NB4 (cell line): ENCODE measurements at places on chromosomes 11 and 22.
A peak's percentile ranks its signal among the peaks of the same experiment; 100 is the strongest.

DNA sequence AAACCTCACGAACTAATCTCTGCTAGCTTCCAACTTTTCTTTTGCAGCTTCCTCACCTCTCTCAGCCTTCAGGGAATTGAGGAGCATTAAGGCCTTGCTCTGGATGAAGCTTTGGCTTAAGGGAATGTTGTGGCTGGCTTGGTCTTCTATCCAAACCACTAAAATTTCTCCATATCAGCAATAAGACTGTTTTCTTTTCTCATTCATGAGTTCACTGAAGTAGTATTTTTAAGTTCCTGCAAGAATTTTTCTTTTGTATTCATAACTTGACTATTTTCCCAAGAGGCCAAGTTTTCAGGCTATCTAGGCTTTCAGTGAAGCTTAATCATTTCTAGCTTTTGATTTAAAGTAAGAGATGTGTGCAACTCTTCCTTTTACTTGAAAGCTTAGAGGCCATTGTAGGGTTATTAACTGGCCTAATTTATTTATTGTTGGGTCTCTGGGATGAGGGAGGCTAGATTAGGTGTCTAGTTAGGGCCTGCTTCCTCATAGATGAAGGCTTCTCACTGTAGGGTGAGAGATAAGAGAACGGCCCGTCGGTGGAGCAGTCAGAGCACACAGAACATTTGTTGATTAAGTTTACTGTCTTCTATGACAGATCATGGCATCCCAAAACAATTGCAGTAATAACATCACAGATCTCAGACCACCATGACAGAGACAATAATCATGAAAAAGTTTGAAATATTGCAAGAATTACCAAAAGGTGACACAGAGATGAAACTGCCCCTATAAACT, 33.2 kb downstream of the CSF2RB start:
- no peak for DNase-seq

DNA sequence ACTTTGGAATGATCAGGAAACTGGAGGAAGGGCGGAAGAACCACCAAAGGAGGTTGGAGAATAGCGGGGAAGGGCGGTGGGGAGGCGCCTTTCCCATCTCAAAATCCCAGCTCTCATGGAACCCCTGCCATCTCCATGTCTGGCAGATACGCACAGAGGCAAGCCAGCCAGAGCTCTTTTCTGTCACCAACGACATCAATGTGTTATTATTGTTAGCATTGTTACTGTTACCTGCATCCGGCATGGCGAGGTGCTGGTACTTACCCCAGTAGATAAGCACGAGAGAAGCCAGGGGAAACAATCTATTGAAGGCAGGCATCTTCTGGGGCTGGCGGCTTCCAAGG, 969 bp downstream of the SCN3B start:
- DNase-seq = no peak

DNA sequence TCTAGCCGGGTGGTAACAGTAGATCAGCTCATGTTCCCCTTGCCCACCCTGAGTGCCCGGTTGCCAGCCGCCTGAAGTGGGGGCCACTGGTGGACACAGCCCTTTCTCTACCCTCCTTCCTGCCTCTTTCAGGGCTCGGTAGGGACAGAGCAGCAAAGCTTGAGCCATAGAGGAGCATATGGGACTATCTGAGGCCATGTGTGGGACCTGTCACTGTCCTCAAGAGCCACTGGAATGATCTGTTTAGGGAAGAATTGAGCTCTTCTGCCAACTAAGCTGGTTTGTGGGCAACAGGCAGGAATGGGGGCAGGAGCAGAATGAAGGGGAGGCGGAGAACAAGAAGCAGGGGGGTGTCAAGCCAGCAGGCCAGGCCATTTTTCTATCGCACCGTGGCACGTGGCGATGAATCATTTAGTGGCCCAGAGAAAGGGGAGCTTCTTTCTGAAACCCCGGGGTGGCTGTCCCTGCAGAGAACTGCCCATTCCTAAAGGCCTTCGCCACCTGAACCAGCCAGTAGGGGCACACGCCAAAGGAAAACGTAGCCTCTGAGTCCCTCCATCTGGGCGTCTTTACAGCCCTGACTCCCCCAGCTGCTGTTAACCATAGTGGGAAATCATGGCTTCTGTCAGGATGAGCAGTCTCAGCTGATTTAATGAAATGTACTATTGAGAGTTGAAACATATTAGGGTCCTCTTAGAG, 8.8 kb downstream of the ASPHD2 start:
- DNase-seq = no peak

GRCh38 chr11:58061813-58062212, 31.1 kb downstream of the OR6Q1 start:
- DNase-seq = peak; percentile 14

DNA sequence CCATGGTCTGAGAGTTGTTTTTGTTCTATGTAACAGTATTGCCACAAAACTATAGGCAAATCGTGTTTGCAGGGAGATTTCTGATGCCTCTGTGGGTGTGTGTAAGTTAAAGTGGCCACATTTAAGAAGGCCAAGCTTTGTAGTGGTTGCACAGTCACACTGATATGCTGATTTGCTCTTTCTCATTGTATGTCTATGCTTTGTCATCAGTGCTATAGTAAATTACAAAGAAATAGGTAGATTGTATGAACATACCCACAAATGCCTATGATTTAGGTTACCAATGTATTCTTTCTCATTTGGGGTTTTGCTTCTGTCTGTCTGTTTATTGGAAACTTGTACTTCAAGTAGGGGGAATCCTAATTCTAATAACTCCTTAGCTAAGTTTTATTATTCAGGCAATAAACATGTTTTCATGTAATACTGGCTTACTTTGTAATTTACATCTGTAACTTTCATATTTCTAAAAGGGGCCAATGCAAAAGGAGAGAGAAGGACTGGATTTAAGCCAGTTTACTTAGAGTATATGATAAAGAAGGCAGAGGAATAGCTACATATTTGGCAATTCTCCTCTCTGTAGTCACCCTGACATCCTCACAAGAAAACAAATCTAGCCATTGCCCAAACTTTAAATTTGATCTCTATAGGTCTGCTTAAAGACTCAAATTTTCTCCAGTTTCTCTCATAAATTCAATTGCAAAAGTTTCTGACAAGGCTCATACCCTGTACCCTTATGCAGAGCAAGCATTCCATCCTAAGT, 2.0 kb downstream of the FIBIN start:
- no peak for DNase-seq

GRCh38 chr11:69677749-69678148, 2.6 kb upstream of the LTO1 start:
- no peak for DNase-seq

- no peak for DNase-seq
Measured at GRCh38 chr22:19051381-19052072, 70.7 kb downstream of the DGCR2 start.

- DNase-seq = peak; percentile 83
Measured at GRCh38 chr22:38754751-38755154, 1.0 kb downstream of the SUN2 start.

- DNase-seq = no peak
Measured at GRCh38 chr22:49369726-49370626, 457.7 kb downstream of the BRD1 start.

DNA sequence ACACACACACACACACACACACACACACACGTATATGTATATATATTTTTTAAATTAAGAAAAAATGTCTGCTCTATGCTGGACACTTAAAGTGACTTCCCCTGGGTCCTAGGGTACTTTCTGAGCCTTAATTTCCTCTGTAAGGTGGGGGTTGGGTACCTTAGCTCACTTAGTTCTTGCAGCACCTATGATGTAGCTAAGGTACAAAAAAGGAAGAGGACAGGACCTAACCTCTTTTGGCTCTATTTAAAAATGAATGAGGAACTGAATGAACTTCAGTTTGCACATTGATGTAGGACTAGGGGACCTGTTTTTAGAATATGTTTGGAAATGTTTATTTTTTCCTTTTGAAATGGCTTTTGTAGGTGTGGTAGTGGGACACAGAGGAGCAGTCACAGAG, 11.1 kb downstream of the SREBF2 start:
- no peak for DNase-seq

DNA sequence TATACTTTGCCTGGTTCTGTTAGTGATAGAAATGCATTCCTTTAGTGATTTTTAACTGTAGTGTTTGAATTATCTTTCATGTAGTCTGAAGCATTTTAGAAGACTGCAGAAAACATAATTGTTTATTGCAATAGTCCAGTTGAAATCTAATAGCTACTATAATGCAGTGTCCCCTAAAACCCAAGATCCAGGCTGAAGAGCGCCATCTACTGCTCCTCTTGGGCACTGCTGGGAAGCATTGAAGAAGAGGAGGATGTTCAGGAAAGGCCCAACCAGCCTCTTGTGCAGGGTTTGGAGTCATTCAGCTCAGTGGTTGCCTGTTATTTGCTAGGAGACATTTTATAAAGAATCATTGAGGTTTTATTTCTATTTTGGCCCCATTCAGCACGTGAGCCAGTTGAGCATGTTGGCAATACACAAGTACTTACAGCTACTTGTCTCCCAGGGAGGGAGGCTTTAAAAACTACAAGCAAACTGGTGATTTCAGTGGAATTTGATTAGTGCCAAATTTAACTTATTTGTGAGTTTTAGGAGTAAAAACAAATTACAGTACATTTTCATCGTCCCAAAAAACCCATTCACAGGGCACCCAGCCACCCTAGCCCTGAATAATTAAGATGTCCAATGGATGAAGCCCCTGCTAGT, 74.9 kb upstream of the HORMAD2 start:
- peak; percentile 65 for DNase-seq

GRCh38 chr11:69000831-69001242, 12.2 kb downstream of the MRGPRF start:
- no peak for DNase-seq

GRCh38 chr11:118263695-118264568, at the start of gene MPZL2:
MPZL2 (minus strand) TSS chr11:118264297; CDS start chr11:118264153, 144 bp downstream.
- DNase-seq = peak; percentile 8

DNA sequence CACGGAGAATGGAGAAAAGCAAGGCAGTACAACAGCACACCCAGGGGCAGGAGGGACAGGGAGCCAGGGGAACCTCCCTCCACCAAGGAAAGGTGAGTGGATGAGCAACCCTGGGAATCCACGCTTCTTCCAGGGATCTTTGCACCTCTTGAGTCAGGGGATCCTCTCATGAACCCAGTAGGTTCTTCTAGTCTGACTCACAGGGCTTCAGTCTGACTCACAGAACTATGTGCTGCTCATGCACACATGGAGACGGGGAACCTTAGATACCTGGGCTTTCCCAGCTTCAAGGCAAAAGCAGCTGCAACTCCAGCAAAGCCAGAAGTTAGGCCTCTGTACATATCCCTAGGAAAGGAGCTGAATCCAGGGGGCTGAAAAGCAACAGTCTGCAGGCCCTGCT, 1021.4 kb upstream of the TENM4 start:
- DNase-seq = no peak

DNA sequence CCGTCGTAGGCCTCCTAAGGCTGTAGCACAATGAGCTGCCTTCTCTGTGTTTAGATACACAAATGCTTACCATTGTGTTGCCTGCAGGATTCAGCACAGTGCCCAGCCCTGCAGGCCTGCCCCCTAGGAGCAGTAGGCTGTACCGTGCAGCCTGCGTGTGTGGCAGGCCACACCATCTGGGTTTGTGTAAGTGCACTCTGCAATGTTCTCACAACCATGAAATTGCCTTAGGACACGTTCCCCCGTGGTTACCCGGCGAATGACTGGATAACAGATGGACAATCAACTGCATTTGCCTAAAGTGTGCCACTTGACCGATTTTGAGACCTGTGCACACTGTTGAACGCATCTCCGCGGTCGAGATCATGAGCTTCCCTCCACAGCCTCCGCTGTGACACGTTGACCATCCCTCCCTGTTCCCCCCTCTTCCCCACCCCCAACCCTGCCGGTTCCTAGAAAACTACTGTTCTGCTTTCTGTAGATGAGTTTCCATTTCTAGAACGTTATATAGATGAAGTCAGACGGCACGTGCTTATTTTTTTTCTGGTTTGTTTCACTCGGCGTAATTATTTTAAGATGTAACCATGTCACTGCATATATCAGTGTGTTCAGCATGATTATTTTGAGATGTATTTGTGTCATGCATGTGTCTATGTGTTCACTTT, 22.2 kb upstream of the CTSD start:
- DNase-seq = no peak

- no peak for DNase-seq
Measured at GRCh38 chr11:84549217-84549616, 1077.9 kb downstream of the DLG2 start.

- no peak for DNase-seq
Measured at GRCh38 chr11:64340671-64341335, 799 bp downstream of the CCDC88B start.

GRCh38 chr11:91199866-91200265, 977.0 kb upstream of the CHORDC1 start:
- no peak for DNase-seq

- peak; percentile 71 for DNase-seq
Measured at GRCh38 chr11:46345881-46346484, 1.3 kb upstream of the DGKZ start.

DNA sequence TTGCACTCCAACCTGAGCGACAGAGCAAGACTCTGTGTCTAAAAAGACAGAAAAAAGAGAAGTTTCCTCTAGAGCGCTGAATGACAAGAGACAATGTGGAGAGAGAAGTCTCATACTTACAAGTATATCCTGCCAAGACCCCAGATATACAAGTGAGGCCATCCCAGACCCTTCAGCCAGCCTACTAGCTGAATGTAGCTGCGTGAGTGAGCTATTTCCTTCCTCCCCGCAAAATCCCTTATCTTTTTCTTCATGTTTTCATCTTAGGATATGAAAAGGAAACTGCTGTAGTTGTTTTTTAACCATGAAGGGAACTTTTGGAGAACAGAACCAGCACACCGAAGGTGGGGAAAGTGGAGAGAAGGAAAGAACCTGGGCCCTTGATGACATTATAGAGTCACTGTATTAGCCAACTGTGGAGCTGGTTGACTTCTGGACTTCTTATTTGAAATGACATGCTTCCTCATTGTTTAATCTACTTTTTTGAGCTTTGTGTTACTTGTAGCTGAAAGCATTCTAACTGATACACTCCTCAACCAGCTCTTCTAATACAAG, 4.4 kb upstream of the DDX17 start:
- DNase-seq = no peak

DNA sequence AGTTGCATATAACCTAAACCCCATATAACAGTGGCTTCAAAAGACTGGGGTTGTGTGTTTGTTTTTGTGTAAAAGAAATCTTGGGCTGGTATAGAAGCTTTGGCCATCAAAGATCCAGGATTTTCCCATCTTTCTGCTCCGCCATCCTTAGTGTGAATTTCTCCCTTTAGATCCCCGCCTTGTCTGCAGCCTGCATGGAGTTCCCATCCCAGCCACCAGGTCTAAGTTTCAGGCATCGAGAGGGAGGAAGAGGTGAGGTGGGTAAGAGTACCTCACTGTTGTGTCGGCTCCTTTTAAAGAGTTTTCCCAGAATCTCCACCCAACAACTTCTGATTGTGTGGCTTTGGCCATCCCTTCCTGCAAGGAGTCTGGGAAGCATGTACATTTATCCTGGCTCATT, 195.5 kb upstream of the SORL1-AS1 start:
- no peak for DNase-seq
